Heart left ventricle (tissue), 16 donors: ENCODE measurements at places on chromosomes 1 and 21. TPM values are rescaled to one million over a fixed set of nuclear protein-coding genes. Genes with fewer than 3 reads are reported as not detected.

The RNF207 gene
- total RNA-seq = 35.2 TPM

- peak; percentile 54 for DNase-seq
- H3K36me3 ChIP-seq = no peaks in the 10 kb centered on the region
- H3K27ac ChIP-seq = no peak overlapping the region
Measured at GRCh38 chr1:20166051-20166450, 19.8 kb upstream of the UBXN10 start.

DNA sequence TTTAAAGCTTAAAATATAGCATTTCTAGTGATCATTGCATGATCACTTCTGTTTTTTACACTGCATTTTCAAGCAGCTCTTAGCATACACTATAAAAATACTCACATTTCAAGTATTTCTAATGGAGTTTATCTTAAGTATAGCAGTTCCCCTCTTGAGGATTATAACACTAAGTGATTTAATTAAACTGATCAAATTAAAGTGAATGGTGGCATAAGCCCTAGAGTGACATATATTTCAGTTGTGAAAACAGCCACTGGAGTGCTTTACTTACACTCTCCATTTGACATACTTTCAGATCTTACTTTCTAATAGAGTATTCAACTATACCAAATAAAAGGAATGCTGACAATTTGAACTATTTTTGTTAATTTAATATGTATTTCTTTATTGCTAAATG lies 623.3 kb upstream of the TMPRSS15 start:
- DNase-seq = no peak
- no peaks in the 10 kb centered on the region for H3K27me3 ChIP-seq
- no peaks in the 10 kb centered on the region for H3K4me1 ChIP-seq
- no peak overlapping the region for H3K4me3 ChIP-seq
- H3K36me3 ChIP-seq = no peaks in the 10 kb centered on the region

GRCh38 chr1:36342426-36343185 lies 19.2 kb upstream of the EVA1B start:
- peaks cover 38% of the 10 kb centered on the region for H3K4me1 ChIP-seq
- no peak for DNase-seq
- peak overlapping the region; percentile 31 for H3K27ac ChIP-seq
- H3K27me3 ChIP-seq = no peaks in the 10 kb centered on the region

The TCHH gene
- total RNA-seq = not detected

The OR2L5 gene
- not detected for total RNA-seq

- no peak for DNase-seq
- no peak overlapping the region for H3K27ac ChIP-seq
- H3K36me3 ChIP-seq = peaks cover 38% of the 10 kb centered on the region
- H3K27me3 ChIP-seq = no peaks in the 10 kb centered on the region
- H3K4me1 ChIP-seq = peaks cover 29% of the 10 kb centered on the region
Measured at GRCh38 chr1:112929979-112930378, 26.0 kb downstream of the SLC16A1 start.

- no peak overlapping the region for H3K4me3 ChIP-seq
- H3K27me3 ChIP-seq = no peaks in the 10 kb centered on the region
- no peaks in the 10 kb centered on the region for H3K36me3 ChIP-seq
- DNase-seq = no peak
Measured at GRCh38 chr1:3207217-3207848, 138.3 kb downstream of the PRDM16 start.

The BOLA1 gene
- total RNA-seq = 16.3 TPM

GRCh38 chr1:151838222-151839081 lies 1.2 kb downstream of the C2CD4D start:
- peak overlapping the region; percentile 46 for H3K4me3 ChIP-seq
- H3K4me1 ChIP-seq = peaks cover 18% of the 10 kb centered on the region
- H3K36me3 ChIP-seq = no peaks in the 10 kb centered on the region
- DNase-seq = no peak
- H3K27ac ChIP-seq = no peak overlapping the region

The TCHHL1 gene
- not detected for total RNA-seq

The GCSAML gene
- total RNA-seq = not detected

The OR2G6 gene
- total RNA-seq = not detected

DNA sequence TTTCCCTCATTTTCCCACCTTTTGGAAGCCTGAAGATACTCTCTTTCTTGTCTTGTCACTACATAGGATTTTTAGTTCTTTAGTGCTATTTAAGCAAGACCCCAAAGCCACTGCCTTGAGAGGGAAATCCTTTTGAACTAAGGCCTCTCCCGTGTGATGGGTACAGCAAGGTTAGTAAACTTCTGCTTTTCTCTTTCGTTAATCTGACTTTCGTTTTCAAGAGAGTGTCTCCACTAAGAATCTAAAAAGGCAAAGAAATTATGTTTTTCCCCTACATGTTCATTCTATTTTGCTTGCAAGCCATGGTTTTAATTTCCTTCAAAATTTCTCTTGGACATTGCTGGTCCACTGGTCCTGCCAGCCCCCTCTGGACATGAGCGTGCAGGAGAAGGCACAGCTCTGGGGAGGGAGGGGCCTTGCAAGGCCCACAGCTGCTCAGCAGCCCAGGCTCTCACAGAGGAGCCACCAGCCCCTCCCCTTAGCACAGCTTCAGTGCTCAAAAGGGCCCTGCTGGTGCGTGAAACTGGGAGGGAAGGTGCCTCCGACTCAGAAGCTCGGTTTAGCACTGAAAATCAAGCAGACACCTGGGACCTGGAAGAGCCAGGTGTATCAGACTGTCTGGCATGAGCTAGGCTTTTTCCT lies 210.9 kb upstream of the GALNT2 start:
- H3K4me3 ChIP-seq = peak overlapping the region; percentile 38
- no peak for DNase-seq
- no peaks in the 10 kb centered on the region for H3K36me3 ChIP-seq
- no peaks in the 10 kb centered on the region for H3K27me3 ChIP-seq
- no peak overlapping the region for H3K27ac ChIP-seq

- H3K27me3 ChIP-seq = no peaks in the 10 kb centered on the region
- no peak overlapping the region for H3K27ac ChIP-seq
- no peak for DNase-seq
- H3K4me1 ChIP-seq = peaks cover 24% of the 10 kb centered on the region
- H3K36me3 ChIP-seq = no peaks in the 10 kb centered on the region
- no peak overlapping the region for H3K4me3 ChIP-seq
Measured at GRCh38 chr1:183505454-183506089, 33.3 kb downstream of the SMG7 start.

- no peak within 1 kb of the TSS for H3K4me3 ChIP-seq
- no peak for DNase-seq
- no peak within 1 kb of the TSS for H3K27ac ChIP-seq
- peaks cover 18% of the 10 kb centered on the region for H3K27me3 ChIP-seq
- H3K4me1 ChIP-seq = no peaks in the 10 kb centered on the region
- H3K36me3 ChIP-seq = no peaks in the 10 kb centered on the region
Measured at GRCh38 chr1:50108497-50109059, at the start of gene ELAVL4. TSS of gene ELAVL4 (plus strand) at chr1:50108920. CDS start at chr1:50109190, 270 bp downstream.

DNA sequence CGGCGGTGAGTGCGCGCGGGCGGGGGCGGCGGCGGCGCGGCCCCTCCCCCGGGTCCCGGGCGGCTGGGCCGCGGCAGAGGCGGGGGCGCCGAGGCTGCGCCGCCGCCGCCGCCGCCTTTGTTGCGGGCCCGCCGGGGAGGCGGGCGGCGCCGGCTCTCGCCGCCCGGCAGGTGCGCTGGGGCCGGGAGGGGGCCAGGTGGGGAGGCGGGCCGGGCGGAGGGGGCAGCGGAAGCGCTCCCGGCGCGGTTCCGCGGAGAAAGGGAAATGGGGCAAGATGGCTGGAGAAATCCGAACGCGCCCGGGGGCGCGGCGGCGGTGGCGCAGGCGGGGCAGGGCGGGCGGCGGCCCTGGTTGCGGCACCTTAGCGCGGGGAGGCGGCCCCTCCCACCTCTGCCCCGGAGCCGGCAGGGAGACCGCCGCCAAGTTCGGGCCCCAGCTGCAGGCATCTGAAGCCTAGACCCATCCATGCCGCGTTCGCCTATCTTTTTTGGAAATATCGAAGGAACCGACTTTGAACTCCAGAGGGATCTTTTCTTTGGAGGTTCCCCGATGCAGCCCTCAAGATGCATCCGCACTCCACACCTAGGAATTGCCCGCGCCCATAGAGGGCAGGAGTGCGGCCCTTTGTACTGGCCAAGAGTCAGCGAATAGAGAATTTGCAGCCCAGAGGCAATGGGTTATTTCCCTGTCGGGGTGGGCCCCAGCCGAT lies 479 bp downstream of the POGK start:
- DNase-seq = peak; percentile 76
- peak overlapping the region; percentile 83 for H3K4me3 ChIP-seq
- H3K27ac ChIP-seq = peak overlapping the region; percentile 96
- H3K27me3 ChIP-seq = no peaks in the 10 kb centered on the region

The TPTE gene
- total RNA-seq = not detected

DNA sequence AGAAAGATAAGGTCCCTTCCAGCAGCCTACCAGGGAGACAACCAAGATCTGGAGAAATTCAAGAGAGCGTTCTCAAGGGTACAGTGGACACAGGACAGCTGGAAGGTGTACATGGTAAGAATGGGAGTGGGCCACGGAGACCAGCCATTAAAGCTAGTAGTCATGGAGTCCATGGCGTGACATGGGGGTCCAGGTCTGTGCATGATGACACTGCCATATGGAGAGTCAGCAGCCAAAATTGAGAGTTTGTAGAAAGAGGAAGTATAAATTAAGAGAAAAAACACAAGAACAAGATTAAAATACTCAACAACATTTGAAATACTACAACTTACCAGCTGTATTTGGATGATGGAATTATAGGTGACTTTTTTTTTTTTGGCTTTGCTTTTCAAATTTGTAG lies 7.9 kb upstream of the LORICRIN start:
- H3K27me3 ChIP-seq = peaks cover 36% of the 10 kb centered on the region
- no peaks in the 10 kb centered on the region for H3K4me1 ChIP-seq
- no peak overlapping the region for H3K4me3 ChIP-seq
- H3K27ac ChIP-seq = no peak overlapping the region
- DNase-seq = no peak

DNA sequence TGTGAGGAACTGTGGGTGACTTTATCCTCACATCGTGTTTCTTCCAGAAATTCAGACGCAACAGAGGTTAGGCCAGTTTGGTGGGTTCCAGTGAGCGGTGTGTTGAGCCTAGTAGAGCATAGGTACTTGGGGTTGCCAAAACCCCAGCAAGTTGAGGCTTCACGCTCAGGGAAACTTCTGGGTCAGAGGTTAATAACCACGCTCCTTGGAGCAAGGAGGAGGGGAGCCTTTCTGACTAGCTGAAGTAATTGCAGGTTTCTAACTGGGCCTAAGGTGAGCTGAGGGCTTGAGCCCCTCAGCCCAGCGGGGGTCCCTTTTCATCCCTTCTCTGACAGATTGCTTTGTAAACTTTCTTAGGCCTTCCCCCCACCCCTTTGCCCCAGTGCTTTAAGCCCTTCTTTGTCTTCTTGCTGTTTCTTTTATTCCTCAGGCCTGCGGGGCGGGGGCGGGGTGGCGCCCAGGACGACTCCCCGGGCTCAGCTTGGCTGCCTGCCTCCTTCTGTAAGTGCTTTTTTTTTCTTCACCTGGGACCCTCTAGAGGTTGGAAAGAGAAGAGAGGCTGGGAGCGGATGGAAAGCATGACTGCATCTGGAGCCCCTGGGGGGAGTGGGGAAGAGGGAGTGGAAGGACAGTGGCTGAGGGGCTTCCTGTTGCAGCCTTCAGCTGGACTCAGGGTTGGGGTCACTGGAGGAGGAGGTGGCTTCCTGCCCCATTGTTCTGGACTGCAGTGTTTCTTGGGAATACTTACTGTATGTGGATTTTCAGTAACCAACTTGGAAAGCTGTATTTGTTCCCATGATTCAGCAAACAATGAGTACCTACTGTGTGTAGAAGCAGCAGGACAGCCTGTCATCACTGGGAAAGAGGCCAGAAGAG lies 1.3 kb upstream of the ZNF436 start:
- no peaks in the 10 kb centered on the region for H3K27me3 ChIP-seq
- peaks cover 8% of the 10 kb centered on the region for H3K36me3 ChIP-seq
- peak overlapping the region; percentile 98 for H3K4me3 ChIP-seq

GRCh38 chr1:217482356-217483102 lies 148.4 kb downstream of the GPATCH2 start:
- H3K27ac ChIP-seq = no peak overlapping the region
- H3K4me3 ChIP-seq = no peak overlapping the region
- no peaks in the 10 kb centered on the region for H3K27me3 ChIP-seq
- DNase-seq = no peak
- peaks cover 7% of the 10 kb centered on the region for H3K36me3 ChIP-seq
- no peaks in the 10 kb centered on the region for H3K4me1 ChIP-seq

The IL6R gene
- 10.6 TPM for total RNA-seq

DNA sequence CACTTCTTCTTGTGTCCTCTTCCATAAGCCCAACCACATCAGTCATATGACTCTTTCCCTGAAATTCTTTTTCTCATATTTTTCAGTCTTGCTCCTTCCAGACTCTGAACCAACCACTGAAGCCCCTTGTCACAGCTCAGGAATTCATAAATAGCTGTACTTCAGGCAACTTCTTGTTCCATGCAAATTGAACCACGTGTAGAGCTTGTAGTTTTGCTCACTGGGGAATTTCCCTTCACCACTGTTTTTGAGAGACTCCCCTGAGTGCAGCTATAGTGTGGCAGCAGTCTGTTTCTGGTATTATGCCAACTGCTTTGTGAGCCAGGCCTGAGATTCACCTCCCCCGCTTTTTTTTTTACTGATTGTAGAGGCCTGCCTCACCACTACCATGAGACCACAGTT lies 150.3 kb upstream of the SPAG17 start:
- no peak overlapping the region for H3K27ac ChIP-seq
- no peaks in the 10 kb centered on the region for H3K36me3 ChIP-seq
- no peaks in the 10 kb centered on the region for H3K27me3 ChIP-seq
- no peaks in the 10 kb centered on the region for H3K4me1 ChIP-seq
- H3K4me3 ChIP-seq = no peak overlapping the region

DNA sequence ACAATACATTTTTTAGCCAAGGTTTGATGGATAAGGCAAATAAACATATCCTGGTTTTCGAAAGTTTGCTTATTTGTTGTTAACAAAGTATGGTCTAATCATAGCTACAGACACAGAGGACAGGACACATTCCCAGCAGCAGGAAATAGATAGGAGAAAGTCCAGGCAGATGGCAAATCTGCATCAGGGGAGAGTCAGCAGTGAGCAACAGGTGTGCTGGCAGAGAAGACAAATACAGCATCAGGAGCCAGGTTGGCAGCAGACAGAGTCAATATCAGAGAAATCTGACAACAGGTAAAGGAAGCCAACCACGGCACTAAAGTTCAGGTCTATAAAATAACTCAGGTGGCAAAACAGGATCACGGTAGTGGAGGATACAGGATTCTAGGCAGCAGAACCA lies 210.7 kb upstream of the PTBP2 start:
- H3K27me3 ChIP-seq = no peaks in the 10 kb centered on the region
- no peaks in the 10 kb centered on the region for H3K36me3 ChIP-seq
- no peak for DNase-seq
- H3K27ac ChIP-seq = no peak overlapping the region
- H3K4me3 ChIP-seq = no peak overlapping the region

GRCh38 chr1:172425339-172425738 lies 4.9 kb downstream of the C1orf105 start:
- no peaks in the 10 kb centered on the region for H3K27me3 ChIP-seq
- no peak for DNase-seq
- H3K4me3 ChIP-seq = no peak overlapping the region
- no peak overlapping the region for H3K27ac ChIP-seq

GRCh38 chr1:225526878-225527277 lies 99.0 kb upstream of the LBR start:
- no peaks in the 10 kb centered on the region for H3K4me1 ChIP-seq
- no peaks in the 10 kb centered on the region for H3K27me3 ChIP-seq
- no peak overlapping the region for H3K4me3 ChIP-seq
- DNase-seq = no peak
